Panc1 (cell line): ENCODE measurements at places on chromosomes 11 and 22. TPM values are rescaled to one million over a fixed set of nuclear protein-coding genes. Genes with fewer than 3 reads are reported as not detected.

The MYRF gene
- total RNA-seq = 2.8 TPM

The SERHL2 gene
- 1.6 TPM for total RNA-seq

The ACR gene
- total RNA-seq = 0.21 TPM

The FAM181B gene
- 0.69 TPM for total RNA-seq

The OR51B4 gene
- not detected for total RNA-seq

The GTF2H1 gene
- total RNA-seq = 60.6 TPM

The H19 gene
- total RNA-seq = 1,268 TPM

The OR52E5 gene
- total RNA-seq = not detected
